ENCODE measurements at places on chromosomes 7 and 10.

- DNase-seq = no peak
Observed at GRCh38 chr10:99777918-99778714, 4.3 kb upstream of the ABCC2 start.

GRCh38 chr7:101378751-101379174 lies 16.1 kb downstream of the COL26A1 start:
- DNase-seq = no peak

GRCh38 chr10:22700489-22700888 lies 13.9 kb downstream of the PIP4K2A start:
- no peak for DNase-seq

DNA sequence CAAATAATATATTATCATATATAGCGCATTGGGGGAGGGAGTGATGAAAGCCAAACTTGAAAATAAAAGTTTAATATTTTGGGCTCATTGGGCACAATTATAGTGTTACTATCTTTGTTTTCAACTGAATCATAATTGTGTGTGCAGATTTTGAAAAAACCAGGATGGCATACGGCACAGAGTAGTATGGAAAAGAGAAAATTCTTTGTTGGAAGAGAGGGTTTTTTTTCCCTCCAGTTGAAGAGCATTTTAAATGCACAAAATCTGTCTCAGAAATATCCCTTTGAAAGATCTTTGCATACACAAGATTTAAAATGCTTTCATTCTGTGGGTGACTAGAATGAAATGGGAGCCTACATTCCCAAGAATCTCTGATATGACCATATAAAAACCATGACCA lies 269.6 kb downstream of the EXOC4 start:
- DNase-seq = no peak

GRCh38 chr10:117960345-117960935 lies 86.3 kb downstream of the RAB11FIP2 start:
- no peak for DNase-seq

DNA sequence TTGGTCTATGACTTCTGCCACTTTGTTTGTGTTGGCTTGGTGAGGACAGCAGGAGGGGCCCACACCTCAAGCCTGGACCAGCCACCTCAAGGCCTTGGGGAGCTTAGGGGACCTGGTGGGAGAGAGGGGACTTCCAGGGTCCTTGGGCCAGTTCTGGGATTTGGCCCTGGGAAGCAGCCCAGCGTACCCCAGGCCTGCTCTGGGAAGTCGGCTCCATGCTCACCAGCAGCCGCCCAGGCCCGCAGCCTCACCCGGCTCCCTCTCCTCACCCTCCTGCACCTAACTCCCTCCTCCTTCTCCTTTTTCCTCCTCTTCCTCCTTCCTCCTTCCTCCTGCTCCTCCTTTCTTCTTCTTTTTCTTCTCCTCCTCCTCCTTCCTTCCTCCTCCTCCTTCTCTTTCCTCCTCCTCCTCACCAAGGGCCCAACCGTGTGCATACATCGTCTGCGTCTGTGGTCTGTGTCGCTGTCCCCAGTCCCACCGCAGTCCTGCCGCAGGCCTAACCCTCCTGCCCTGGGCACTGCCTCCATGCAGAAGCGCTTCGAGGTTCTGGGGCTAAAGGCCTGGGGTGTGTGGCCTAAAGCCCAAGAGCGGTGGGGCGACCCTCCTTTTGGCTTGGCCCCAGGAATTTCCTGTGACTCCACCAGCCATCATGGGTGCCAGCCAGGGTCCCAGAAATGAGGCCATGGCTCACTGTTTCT lies 5.3 kb downstream of the EN2 start:
- no peak for DNase-seq

- no peak for DNase-seq
Observed at GRCh38 chr10:71975871-71976725, 11.9 kb downstream of the CHST3 start.

GRCh38 chr7:30789334-30789711 lies 18.1 kb downstream of the MINDY4 start:
- DNase-seq = no peak

- DNase-seq = no peak
Observed at GRCh38 chr7:32347244-32347828, 142.8 kb downstream of the LSM5 start.

- DNase-seq = no peak
Observed at GRCh38 chr10:116118847-116119246, 154.2 kb downstream of the GFRA1 start.

- no peak for DNase-seq
Observed at GRCh38 chr10:91117505-91117904, 103.0 kb upstream of the PCGF5 start.

DNA sequence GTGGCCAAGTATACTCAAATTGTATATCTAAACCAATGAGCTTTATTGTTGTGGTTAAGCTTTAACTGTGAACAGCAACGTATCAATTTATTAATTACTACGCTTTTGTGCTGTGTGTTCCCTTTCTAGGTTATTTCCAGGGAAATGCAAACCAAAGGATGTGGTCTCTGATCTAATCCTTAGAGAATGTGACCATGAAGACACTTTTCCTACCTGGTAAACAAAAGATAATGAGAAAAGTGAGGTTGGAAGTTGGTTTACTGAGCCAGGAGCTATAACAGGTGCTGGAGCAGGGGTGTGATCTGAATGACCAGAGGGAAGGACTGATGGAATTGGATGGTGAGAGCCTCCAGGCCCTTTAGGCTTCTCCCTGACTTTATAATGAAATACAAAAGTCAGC lies 25.4 kb upstream of the CALU start:
- DNase-seq = no peak

GRCh38 chr7:3747467-3747866 lies 446.4 kb downstream of the SDK1 start:
- DNase-seq = no peak

DNA sequence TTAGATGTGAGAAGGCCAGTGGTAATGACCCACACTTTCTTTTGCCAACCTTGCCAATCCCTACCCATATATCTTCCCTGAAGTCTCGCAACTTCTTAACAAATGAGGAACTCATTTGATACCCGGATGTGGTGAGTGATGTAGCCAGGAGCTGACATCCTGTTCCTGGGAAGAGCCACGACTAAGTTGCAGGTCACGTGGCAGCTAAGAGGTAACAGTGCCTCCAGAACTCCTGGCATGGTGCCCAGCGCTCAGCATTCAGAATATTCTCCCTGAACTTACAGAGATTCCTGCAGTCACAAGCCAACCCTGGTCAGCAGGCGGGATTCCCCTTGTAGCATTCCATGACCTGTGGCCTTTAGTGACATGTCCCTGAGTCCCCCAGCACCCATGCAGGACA lies 282.5 kb downstream of the GALNT17 start:
- no peak for DNase-seq

DNA sequence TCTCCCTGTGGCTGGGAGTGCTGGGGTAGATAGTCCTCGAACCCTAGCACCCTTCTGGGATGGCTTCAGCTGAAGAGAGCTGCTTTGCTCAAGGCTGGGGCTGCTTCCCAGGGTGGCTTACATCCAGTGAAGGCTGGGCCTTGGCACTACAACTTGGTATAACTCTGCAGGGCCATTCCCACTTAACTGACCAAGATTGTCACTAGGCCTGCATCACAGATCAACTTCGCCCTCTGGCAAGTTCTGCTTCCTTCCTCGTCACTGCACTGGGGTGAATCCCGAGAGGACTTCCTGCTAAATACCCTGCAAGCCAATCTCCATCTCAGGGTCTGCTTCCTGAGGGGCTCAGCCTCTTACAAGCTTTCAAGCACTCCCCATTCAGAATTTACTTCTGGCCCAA lies 195.2 kb downstream of the DOCK4 start:
- no peak for DNase-seq

DNA sequence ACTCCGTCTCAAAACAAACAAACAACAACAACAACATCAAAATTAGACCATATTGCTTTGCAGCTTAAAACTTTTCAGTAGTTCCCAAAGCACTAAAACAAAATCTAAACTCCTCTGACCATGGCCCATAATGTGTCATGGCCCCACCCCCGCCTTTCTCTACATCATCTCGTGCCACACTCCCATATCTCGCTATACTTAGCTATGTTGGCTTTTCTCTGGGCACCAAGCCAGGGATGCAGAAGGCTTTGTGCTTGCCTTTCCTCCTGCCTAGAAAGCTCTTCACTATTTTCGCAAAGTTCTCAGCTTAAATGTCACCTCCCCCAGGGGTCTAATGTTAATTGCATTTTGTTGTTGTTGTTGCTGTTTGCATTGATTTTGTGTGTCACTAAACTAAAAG lies 15.1 kb upstream of the SLC16A12 start:
- no peak for DNase-seq

DNA sequence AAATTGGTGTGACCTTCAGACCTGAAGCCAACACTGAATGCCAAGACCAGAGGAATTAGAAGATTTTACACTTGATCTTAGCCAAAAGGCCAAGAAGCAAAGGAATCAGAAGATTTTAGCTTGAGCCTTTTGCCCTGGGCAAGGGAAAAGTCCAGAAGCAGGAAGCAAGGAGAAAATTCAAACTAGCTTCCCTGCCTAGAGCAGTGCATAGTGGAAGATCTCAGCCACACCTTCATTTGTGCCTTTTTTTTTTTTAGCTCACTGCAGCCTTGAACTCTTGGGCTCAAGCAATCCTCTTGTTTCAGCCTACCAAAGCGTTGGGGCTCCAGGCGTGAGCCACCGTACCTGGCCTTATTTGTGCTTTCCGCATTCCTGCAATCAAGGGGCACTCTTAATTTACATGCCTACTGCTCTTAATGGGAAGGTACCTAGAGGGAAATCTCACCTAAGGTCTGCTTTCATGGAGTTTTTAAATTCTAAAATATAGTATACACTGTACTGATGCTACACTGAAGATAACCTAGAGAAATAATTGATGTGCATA lies 8.3 kb upstream of the PIP4K2A start:
- DNase-seq = no peak

- no peak for DNase-seq
Observed at GRCh38 chr7:901388-902154, 25.2 kb downstream of the GET4 start.

GRCh38 chr10:4450981-4451908 lies 374.8 kb upstream of the AKR1E2 start:
- no peak for DNase-seq

Measured in NCI-H524 treated with DMSO at 0.1 percent for 48 hours (cell line).